ENCODE measurements at places on chromosomes 7 and 10. TPM values are rescaled to one million over a fixed set of nuclear protein-coding genes. Genes with fewer than 3 reads are reported as not detected.

- DNase-seq = no peak
These were observed 265.1 kb downstream of the PARD3 start for GRCh38 chr10:34549953-34550352.

DNA sequence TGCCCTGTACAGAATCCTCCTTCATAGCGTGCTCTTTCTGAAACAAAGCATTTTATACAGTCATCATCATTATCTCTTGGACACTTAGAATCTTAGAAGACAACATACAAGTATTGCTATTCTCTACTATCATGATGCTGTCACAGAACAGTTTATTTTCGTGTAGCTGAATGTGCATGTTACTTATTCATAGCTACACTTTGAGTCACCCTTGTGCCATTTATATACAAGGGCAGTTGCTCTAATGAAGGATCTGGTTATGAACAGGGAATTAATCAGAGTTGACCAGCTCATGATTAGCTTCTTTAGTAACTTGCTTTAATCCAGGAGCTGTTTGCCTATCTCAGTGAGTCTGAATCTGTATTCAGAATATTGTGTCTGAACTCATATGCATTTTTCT, 11.2 kb downstream of the CASP2 start:
- no peak for DNase-seq

DNA sequence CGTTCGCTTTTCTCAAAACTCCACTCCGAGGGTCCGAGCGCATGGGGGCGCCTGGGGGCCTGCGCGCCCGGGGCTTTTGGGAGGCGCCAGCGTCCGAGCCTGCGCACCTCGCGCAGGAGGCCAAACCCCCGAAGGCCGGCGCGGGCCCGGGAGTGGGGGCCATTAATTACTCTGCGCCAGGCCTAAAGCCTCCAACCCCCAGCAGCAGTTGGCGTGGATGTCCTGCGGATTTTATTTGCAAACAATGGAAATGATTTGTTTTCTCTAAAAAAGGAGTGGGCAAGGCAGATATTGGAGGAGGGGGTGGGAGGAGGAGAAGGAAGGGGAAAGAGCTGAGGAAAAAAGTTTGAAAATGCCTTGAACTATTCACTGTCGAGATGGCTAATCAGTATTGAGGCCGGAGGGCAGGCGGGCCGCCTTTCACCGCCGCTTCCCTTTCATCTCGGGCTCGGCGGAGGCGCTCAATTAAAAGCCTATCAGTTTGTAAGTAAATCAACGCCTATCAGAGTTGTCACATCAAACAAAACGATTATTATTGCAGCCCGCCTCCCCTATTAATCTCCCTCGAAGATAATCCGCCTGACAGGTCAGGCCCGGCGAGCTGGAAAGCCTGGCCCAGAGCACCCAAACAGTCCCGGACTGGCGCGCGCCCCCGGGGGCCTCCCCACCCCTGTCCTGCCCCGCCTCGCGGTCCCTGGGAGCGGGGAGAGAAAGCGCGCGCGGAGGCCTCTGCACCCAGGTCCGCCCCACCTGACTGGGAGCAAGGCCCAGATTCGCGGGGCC, 3.4 kb upstream of the ZNF503 start:
- peak; percentile 29 for DNase-seq

- no peak for DNase-seq
These were observed 13.7 kb upstream of the SEMA3C start for GRCh38 chr7:80932536-80932935.

DNA sequence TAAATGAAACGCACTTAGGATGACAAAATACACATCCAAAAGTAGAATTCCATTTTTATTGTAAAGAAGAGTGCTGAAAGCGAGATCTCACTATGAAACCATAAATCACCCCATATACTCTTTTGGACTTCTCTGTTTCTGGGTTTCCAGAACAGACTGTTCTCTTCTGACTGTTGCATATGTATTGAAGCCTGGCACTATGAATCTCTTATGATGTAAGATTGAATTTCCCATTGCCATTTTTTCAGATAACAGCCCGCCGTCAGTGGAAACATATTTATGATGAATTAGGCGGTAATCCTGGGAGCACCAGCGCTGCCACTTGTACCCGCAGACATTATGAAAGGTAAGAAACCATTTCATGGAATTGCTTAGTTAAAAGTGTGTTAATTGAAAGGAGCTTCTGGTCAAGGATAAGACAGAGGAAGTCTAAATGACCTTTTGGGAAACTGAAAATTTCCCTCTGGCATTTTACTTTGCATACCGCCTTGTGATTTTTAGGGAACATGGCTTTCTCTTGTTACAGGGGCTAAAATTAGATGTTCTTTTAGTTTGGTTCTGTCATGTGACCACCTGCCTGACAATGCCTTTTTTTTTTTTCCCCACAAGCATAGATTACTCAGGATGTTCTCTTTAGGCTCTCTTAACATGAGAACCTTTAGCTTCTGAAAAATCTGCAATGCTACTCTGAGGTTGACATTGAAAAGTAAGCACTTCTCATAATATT, 168.1 kb downstream of the ARID5B start:
- DNase-seq = no peak

DNA sequence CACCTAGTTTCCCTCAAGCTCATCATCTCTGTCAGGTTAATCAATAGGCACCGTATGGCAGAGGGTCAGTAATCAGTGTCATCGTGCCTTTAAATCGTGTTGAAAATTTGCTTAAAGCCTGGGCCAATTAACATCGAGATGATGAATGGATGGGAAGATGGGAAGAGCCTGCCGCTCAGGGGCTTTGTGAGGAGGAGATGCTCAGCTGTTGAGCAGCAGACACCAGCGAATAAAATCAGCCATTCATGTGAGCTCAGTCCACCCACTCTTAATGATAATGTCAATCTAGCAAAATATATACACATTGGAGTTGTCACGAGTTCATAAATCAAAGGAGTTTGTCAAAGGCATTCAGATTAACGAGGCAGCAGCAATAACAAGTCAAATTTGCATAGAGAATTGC, 97.7 kb downstream of the BTRC start:
- DNase-seq = no peak

GRCh38 chr7:121259826-121260225, 69.0 kb upstream of the WNT16 start:
- no peak for DNase-seq

DNA sequence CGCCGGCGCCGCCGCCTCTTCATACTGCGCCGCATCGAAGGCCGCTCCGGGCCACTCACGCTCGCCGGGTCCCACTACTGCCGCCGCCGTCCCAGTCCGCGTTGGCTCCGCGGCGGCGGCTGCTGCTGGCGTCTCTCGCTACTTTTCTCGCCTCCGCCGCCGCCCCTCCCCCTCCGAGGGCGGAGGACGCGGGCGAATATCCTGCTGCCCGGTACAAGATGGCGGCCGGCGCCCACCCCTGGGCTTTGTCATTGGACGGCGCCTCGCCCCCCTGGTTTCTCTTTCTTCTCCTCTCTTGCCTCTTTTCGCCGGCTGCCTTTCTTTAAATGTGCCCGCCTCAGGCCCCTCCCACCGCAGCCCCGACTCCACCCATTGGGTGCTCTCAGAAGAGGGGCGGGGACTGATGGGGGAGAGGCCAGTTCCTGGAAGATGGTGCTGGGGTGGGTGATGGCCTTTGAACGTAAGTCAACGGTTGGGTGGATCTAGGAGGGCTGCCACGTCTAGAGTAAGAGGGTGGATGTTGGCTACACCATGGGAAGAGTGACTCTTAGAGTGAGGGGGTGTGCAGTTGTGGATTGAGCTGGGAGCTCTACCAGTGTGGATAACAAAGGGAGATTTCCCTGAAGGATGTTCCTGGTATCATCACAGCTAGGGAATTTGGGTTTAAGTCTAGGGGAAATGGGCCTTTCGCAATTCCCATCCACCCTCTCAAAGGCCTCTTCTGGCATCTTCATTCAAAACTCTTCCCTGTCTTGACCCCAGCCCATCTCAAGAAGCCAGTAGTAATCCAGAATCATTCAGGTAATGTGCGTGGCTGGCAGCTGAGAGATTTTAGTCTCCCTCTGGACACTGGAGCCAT, at the start of gene CCDC71L:
Gene CCDC71L, minus strand, starts transcription at position 297 of the 859 bp plus-strand sequence. Its CDS starts 262 bp downstream, at position 35.
- peak; percentile 94 for DNase-seq

GRCh38 chr7:51243631-51244030, 73.0 kb downstream of the COBL start:
- DNase-seq = no peak

GRCh38 chr7:149456506-149457421, 4.1 kb downstream of the ZNF777 start:
- no peak for DNase-seq

DNA sequence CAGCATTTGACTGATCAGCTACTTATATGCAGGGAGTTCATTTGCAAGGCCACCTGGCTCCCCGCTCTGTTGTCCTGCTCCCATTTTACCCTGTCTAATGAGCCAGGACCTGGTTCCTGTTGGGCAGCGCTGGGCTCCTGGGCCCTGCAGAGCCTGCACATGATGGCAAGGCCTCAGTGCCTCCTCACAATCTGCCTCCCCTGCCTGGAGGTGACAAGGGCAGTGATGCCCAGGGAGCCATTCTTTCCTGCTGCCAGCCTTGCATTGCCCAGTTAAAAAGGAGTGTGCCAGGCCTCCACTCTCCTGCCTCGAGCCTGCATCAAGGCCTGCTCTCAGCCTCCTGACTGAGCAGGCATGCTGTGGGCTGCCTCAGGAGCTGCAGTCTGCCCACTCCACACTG, 28.5 kb downstream of the CHAT start:
- DNase-seq = no peak

DNA sequence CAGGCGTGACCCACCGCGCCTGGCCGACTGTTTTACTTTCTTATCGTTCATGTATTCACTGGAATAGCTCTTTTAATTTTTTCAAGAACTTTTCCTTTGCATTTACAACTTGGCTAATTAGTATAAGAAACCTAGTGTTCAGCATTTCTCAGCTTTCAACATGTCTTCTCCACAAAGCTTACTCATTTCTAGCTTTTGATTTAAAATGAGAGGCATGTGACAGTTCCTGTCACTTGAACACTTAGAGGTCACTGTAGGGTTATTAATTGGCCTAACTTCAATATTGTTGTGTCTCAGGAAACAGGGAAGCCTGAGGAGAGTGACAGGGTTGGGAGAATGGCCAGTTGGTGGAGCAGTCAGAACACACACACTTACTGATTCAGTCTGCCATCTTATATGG, 125.1 kb upstream of the GPR22 start:
- DNase-seq = no peak

- no peak for DNase-seq
These were observed 440.1 kb downstream of the KCNMA1 start for GRCh38 chr10:77197544-77197943.

DNA sequence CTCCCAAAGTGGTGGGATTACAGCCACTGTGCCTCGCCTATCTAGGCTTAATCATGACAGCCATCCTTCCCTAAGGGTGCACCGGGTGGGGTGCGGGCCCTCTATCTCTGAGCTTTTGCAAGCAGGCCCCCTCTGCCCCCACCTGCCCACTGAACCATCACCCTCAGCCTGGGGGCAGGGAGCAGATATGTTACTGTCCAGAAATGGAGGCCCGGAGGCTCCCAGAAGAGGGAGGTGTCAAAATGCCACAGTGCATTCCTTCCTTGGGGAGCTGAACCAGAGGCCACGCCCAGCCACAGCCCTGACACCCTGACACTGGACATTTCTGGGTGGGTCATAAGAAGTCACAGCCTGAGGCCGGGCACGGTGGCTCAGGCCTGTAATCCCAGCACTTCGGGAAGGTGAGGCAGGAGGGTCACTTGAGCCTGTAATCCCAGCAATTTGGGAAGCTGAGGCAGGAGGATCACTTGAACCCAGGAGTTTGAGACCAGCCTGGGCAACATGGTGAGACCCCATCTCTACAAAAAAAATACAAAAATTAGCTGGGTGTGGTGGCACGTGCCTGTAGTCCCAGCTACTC, 129.8 kb upstream of the TNRC18 start:
- DNase-seq = no peak

DNA sequence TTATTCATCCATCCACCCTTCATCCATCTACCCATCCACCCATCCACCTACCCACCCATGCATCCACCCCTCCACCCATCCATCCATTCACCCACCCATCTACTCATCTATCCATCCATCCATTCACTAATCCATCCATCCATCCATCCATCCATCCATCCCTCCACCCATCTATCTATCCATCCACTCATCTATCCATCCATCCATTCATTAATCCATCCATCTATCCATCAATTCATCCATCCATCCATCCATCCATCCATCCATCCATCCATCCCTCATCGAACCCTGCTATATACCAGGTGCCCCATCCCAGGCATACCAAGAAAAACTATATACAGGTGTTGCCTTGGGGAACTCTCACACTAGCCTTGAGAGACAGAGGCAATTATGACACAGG, 7.1 kb upstream of the CCL24 start:
- no peak for DNase-seq

SLC39A12 gene
- 0.16 TPM for total RNA-seq

GPR85 gene
- total RNA-seq = 0.33 TPM

OGDHL gene
- total RNA-seq = not detected

CRPPA gene
- 1.9 TPM for total RNA-seq

NKX2-3 gene
- 0.15 TPM for total RNA-seq

PNLIPRP3 gene
- 0.29 TPM for total RNA-seq

SPDYE1 gene
- total RNA-seq = not detected

Measured in breast epithelium (tissue), 4 donors.